IPS-NIHi11 (cell line): ENCODE measurements at places on chromosomes 2 and 18.

DNA sequence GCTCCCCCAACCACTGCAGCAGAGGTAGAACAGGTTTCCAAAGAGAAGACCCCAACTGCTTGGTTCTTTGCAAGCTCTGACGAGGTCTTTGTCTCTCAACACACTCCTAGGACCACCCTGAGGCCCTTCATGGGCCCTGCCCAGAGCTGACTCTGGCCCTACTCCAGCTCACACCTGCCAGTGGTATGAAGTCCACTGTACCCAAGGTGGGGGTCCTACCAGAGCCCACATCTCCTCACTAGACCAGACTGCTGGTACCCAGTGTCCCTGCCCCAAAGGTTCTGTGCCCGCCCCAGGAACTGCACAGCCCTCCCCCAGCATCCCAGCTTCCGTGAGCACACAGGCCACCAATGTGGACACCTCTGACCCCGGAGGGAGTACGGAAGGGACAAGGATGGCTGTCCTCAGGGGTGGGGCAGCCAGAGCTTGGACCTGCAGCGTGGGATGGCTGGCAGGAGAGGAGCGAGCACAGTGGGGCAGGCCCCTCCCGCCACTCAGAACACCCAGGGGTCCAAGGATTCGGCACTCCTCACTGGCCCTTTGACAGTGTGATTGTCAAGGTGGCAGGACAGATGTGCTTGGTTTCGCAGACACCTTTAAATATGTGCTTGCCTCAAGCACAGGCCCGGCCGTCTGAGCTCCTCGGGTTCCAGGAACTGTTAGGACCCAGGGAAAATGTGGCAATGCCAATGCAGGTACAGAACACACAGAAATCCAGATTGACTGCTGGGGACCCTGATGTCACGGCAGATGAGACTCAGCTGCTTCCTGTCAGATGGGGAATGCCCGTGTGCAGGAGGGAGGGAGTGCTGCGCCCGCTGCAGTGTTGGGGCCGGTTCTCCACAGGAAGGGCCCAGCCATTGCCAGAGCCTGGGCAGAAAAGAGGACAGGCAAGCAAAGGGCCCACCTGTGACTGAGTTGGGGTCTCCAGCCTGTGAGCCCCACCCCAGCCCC, 51.2 kb downstream of the MTERF4 start:
- no peak for DNase-seq

- no peak for DNase-seq
These were observed 12.2 kb upstream of the DTNA start for GRCh38 chr18:34697891-34698290.

DNA sequence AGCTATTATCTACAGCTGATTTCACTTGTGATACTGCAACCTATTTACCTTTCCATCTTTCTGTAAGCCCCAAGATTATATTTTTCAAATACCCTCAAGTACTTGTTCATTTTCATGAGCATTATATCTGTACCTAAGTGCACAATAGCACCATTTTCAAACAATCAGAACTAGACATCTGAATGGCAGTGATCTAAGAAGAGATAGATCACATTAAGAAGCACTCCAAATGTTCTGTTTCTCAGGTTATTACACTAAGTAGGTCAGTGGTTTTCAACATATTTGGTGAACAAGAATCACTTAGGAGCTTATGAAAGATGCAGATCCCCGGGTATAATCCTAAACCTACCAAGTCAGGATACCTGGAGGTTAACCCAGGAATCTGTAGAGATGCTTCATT, 872.7 kb downstream of the DCDC2C start:
- DNase-seq: no peak

DNA sequence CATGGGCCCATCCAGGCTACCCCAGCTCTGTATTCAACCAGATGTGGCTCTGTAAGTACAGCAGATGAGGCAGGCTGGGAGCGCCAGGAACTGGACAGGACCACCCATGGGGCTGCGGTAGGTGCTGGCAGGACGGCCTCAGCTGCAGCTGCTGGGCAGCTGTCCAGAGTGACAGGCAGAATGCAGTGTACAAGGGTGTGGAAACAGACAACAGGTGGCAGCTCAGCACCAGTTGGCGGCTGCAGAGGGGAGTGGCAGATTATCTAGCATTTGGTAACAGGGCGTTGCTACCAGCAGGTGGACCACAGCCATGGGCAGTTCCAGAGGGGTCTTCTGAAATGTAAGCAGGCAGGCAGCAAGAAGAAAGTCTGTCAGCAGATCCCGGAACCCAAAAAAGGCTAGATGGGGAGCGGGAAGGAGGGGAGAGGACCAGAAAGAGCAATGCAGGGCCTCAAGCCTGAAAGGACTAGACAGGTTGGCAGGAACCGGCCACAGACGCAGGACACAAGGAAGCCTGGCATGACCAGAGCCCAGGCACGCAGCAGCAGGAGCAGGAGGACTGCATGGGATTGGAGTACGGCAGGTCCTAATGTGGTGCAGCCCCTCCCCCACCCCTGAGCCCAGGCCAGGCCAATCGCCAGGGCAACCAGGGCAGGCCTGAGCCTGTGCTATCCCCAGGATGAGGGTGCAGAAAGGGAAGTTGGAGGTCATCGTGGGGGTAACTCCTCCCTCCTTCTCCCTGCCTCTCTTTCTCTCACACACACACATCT, 24.7 kb downstream of the PKDCC start:
- DNase-seq: no peak

- DNase-seq: peak; percentile 46
These were observed 61.2 kb downstream of the ACYP2 start for GRCh38 chr2:54176577-54176976.

- no peak for DNase-seq
These were observed 55.6 kb upstream of the PHLPP1 start for GRCh38 chr18:62659698-62660097.

GRCh38 chr18:27605107-27605834, 420.2 kb upstream of the CHST9 start:
- peak; percentile 68 for DNase-seq

DNA sequence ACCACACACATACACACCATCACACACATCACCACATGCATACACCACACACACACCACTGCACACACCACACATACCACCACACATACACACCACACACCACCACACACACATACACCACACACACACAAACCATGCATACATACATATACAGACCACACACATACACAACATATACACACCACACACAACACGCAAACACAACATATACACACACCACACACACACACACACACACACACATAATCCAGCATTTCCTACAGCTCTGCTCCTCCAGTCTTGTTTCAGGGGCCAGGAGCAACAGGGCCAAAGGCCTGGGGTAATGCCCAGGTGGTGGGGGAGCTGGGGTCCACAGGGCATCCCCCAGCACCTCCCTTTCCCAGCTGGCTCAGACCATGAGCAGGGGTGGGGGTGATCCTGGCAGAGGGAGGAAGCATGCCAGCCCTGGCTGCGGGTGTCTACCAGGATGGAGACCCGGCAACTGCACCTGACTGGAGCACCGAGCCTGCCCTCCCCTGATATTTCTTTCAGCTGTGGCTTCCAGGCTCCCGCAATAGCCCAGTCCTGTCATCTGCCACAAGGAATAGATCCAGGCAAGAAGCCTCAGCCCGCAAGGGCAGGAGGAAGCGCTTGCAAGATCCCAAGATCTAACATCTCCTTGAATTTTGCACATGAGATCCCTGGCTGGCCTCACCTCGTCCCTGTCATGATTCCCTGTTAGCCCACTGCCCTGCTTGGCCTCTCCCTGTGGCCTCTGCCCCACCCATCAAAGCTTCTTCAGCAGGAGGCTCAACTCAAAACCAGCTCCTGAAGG, 196.9 kb downstream of the TNS1 start:
- DNase-seq: no peak

- no peak for DNase-seq
These were observed 134.1 kb upstream of the DLGAP1 start for GRCh38 chr18:4589056-4589800.

DNA sequence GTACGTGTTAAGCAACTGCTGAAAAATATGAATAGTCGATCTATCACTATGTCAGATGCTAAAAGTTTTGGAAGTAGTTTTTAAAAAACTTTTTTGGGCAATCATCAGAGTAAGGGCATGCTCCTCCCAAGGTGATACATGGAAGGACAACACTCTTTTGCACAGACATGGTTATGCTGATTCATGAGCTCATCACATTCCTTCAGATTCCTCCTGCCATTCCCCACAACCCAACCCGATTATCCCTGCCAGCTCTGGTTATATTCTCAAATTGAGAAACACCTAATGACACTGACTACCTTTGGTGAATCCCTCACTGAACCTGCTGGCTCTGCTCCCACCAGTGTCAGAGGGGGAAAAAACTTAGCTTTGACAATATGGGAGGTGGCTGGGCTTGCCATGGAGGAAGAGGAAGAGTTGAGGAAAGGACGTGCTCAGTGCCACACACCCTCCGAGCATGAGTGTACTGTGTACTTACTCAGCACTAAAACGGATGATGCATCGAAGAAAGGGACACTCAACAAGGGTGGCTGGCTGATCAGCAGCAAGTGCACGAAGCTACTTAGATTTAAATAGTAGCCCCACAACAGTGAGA, 83.9 kb upstream of the RNU4ATAC start:
- no peak for DNase-seq

DNA sequence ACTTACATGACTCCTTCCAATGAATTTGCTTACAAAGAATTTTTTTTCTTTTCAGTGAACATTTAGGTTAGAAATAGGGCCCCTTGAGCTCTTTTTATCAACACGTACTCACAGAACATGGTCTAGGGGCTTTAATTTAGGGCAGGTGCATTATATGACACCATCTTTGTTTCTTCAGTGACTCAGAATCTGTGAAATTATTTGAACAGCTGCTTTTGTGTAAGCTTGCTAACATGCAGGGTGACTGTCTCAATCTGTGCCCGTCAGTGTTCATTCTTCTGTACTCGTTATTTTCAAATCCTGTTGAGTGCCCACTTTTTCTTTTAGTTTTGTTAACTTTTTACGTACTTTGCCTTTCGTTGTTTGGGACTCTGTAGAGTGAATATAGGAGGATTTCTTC, 52.8 kb upstream of the CABYR start:
- no peak for DNase-seq
